Mesenteric fat pad (tissue), 1 donor: ENCODE measurements at places on chromosomes 1 and 21. TPM values are rescaled to one million over a fixed set of nuclear protein-coding genes. Genes with fewer than 3 reads are reported as not detected.

- DNase-seq: peak; percentile 37
Observed at GRCh38 chr1:228540161-228540917, 53.2 kb downstream of the RNF187 start.

- DNase-seq: no peak
Observed at GRCh38 chr1:83034851-83035250, 964.1 kb downstream of the TTLL7 start.

DNA sequence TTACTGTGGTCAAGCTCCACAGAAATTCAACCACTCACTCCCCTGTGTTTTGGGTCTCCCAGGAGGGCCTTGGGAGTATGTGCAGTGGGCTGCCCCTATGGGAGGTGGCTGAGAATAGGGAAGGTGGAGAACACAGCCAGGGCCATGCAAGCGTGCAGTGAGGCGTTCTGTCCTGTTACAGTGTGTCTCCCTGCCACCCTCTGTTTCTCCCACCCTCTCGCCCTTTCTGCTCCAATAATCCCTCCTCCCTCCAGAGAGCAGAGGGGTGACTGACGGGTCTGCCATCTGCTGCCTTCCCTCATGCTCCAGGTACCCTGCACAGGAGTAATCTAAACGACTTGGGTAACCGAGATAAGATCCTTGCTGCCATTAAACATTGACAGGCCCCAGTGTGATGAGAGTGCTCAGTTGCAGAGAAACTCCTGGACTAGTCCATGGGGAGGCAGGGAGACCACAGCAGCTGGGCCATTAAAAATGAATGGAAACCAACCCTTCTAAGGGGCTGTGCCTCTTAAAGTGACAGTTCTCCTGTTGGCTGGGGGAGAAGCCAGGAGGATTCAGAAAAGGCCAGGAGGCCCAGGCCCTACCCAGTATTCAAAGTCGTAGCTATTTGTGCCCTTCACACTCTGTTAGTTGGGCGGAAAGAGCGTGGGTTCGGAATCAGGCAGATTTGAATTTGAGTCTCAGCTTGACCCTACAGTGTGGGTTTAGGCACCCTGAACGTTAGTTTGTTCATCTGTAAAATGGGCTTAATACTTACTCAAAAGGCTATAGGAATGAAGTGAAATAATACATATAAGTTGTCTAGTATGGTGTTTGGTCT, 22.4 kb upstream of the BTG2 start:
- no peak for DNase-seq

GRCh38 chr21:31351438-31351837, 7.4 kb upstream of the TIAM1 start:
- DNase-seq: no peak

- peak; percentile 22 for DNase-seq
Observed at GRCh38 chr1:230158415-230159291, 91.6 kb downstream of the GALNT2 start.

DNA sequence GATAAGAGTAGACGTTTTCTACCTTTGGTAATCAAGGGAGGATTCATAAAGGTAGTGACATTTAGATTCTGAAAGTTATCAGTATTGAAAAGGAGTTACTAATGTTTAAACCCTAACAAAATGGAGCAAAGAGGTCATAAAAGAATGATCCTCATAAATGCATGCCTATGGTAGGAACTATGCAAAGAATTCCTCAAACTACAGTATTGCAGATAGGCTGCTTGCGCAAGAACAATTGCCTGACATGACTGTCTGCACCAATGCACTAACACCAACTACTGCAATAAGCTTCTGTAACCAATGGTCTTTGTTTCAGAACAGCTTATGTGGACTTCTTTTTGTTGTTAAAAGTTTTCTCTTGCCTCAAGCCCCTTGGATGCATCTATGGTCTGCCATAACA, 597.3 kb upstream of the ADGRL4 start:
- no peak for DNase-seq

- no peak for DNase-seq
Observed at GRCh38 chr1:206717674-206717989, 32.9 kb downstream of the MAPKAPK2 start.

DNA sequence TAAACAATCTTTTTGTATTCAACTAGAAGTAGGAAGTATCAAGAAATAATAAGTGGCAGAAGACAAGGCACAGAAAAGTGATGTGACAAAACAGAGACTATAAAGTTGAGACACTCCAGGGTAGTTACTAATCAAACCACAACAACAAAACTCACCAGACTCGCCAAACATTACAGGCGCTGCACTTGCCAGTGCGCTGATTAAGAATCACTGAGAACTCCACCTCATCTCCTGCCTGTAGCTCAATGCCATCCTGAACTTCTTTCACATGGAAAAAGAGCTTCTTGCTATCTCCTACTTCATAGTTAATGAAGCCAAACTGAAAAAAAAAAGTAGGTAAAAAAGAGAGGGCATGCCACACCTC, 2.8 kb upstream of the NRAS start:
- DNase-seq: no peak

DNA sequence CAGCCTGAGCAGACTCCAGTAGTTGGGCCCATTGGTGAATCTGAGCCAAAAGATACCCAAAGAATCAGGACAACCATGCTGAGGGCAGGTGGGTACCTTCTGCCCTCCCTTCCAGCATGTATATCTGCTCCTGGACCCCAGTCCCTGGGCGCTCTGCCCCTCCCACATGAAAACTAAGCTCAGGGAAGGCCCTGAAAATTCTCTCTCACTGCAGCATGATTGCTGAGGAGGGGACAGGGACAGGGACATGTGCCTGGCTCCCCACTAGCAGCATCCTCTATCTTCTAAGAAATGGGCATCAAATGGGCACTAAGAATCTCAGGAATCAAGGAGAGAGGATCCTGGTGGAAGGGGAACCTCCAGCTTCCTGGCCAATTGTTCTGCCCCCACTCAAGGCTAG, 446.0 kb downstream of the MATN1 start:
- DNase-seq: no peak

DNA sequence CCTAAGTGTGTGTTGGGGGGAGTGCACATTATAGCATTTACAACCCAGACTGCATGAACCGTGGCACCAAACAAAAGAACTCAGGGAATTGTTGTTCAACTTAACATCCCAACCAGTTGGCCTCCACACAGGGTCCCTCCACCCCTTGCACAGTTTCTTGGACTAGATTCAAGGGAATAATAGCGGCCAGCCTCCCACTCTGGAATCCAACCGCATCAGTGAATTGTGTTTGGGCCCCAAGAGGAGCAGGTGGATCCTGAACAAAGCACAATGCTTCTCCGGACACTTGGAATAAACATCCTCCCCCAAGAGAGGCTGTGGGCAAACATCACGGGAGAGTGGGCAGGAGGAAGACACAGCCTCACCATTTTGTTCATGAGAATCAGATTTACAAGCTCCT, 18.2 kb downstream of the CD34 start:
- DNase-seq: no peak

GRCh38 chr1:167669209-167670124, 39.4 kb downstream of the RCSD1 start:
- DNase-seq: no peak

DNA sequence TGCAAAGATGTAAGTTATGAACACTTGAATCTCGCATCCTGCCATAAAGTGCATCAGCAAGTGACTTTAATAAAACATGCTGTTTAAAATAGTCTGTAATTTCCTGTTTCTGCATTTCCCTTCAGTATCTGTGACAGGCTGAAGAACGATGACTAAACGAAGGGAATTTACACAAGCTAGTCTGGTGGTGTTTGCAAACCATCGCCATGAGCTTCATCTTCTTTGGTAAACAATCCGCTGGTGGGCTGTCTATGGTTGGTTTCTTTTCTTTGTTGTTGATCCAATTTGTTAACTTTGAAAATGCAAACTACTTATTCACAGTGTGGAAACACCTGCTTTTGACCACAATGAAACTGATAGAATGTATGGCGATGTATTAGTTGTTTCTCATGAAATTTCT, 13.9 kb downstream of the SERTAD4 start:
- no peak for DNase-seq

GRCh38 chr1:76230842-76231281, 156.3 kb downstream of the ST6GALNAC3 start:
- DNase-seq: no peak

DNA sequence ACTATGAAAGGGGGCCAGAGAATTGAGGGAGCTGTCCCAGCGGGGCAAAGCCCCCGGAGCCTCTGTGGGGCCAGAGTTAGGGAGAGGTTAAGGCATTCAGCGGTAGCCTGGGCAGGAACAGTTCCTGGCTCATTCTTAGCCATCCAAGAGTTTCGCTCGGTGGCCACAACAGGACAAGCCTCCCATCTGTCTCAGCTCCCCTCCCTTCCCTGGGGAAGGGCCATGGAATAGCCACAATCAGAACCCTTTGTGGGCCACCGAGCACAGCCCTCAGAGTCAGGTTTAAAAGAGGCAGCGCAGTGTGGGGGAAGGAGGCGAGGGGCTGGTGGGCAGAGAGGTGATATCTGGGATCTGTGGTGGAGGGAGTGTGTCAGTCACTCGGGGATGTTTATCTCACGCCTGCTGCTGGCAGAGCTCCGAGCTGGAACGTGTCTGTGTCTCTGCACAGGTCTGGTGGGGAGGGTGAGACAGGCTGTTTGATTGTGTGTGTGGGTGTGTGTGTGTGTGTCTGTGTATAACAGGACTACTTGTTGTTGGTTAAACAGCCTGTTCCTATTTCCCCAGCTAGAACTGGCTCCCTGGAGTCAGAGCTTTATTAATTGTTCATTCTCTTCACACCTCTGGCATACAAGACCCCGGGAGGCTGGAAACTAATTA, 49.6 kb upstream of the GOLT1A start:
- no peak for DNase-seq

- no peak for DNase-seq
Observed at GRCh38 chr21:43861706-43862105, 3.3 kb upstream of the AGPAT3 start.

Gene TEX38
- not detected for total RNA-seq

Gene CR1L
- total RNA-seq: 0.71 TPM

Gene PLA2G5
- total RNA-seq: 5.5 TPM

Gene DCST2
- total RNA-seq: 0.87 TPM
